Adrenal gland (tissue), 19 donors: ENCODE measurements at places on chromosomes 6 and 20. TPM values are rescaled to one million over a fixed set of nuclear protein-coding genes. Genes with fewer than 3 reads are reported as not detected.

The ID1 gene
- total RNA-seq = 116 TPM

The HLA-E gene
- total RNA-seq = 667 TPM

The NTSR1 gene
- total RNA-seq = 0.11 TPM

The NPBWR2 gene
- total RNA-seq = not detected

The RIPPLY2 gene
- total RNA-seq = 2.3 TPM

- DNase-seq = no peak
Observed at GRCh38 chr20:14067603-14068002, 72.3 kb downstream of the MACROD2 start.

GRCh38 chr6:166025149-166025898 lies 142.3 kb downstream of the TBXT start:
- DNase-seq = no peak

DNA sequence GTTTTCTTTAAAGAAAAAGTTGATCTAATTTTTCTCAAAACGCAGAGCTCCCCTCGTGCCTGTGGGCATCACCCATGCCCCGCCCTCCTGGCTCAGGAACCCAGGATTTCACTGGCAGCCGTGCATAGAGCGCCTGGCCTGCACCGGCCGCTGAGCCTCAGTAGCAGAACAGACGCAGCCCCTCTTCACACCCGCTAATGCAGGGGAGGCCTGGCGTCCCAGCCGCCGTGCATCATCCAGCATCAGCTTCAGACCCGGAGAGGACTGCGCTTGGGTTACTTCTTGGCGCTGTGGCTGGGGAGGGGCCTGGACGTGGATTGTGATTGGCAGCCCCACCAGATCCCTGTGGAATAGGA lies 18.1 kb downstream of the RBM38 start:
- DNase-seq = no peak

GRCh38 chr6:37137201-37138090 lies 32.5 kb upstream of the PIM1 start:
- DNase-seq = no peak

- DNase-seq = no peak
Observed at GRCh38 chr20:15774926-15775325, 798.3 kb downstream of the KIF16B start.

- DNase-seq = no peak
Observed at GRCh38 chr6:157570104-157570503, 189.1 kb downstream of the ZDHHC14 start.
